HT1080 (cell line): ENCODE measurements at places on chromosomes 16 and 17. TPM values are rescaled to one million over a fixed set of nuclear protein-coding genes. Genes with fewer than 3 reads are reported as not detected.

DNA sequence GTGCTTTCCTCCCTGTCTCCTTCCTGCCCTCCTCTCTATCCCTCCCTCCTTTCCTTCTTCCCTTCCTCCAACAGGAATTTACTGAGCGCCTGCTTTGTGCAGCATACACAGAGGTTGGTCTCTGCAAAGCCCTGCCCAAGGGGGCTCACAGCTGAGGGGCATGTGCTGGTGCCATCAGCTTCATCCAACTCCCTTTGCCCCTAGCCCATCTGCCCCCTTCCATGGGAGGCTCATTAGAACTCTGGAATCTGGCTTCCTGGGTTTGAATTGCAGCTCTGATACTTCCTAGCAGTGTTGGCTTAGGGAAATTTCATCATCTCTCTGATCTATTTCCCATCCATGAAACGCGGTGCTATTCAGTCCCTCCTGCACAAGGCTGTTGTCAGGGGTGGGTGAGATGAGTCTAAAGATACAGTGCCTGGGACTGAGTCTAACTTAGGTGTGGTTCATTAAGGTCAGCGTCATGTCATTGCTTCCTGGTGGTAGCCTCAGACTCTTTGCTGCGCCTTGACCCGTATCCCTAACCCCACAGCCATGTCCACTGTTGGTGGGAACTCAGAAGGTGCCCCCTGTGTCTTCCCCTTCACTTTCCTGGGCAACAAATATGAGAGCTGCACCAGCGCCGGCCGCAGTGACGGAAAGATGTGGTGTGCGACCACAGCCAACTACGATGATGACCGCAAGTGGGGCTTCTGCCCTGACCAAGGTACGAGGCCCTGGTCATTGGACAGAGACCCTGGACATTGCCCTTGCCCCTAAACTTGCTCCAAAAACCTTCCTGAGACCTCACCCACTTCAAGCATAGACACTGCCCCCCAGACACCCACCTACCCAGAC is 10.3 kb downstream of the MMP2 start:
- DNase-seq: no peak

DNA sequence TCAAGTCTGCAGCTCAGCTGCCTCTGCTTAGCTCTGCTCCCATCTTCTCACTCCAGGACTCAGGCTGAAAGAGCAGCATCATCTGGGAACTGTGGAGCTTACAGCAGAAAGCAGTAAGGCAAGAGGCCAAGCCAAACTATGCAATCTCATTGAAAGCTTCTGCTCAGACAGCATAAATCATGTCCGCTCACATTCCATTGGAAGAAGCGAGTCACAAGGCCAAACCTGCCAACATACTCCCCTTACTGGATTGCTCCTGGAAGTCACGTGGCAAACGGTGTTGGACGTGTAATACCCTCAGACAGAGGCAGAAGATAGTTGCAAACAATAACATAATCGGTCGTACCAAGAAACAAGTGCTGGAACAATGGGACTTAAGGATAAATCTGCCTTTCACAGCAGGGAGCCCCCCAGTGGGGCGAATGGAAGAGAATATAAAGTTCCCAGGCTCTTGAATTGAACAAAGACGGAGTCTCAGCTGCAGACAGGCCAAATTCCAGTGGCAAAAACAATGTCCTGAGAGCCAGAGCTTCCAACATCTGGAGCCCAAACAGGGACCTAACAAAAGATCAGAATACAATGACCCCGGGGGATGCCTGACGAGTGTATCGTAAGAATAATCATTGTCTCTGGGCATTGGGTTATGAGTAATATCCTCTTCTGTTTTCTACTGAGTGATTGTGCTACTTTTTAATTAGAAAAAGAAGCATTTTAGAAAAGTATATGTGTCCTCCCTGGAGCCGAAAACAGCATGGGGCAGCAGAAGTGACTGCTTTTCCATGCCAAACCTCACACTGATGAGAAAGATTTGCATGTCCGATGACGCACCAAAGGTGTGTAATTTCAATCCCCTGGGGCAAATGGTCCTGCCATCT is 68.4 kb downstream of the CMC2 start:
- DNase-seq: peak; percentile 78

DNA sequence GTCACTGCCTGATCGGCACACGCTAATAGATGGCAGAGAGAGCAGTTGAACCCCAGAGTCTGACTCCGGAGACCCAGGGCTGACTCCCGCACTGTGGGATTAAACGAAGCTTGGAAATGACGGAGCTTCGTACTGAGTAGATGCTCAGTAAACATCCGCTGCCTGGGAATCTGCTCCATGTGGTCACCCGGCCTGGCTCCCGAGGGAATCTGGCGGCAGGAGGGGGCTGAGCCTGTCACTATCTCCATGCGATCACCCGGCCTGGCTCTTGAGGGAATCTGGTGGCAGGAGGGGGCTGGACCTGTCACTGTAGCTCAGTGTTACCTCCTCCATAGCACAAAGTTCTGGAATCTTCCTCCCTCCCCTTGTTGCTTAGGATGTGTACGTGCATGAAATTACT is 139.7 kb upstream of the CIBAR2 start:
- no peak for DNase-seq

GRCh38 chr16:10921536-10922327 is 20.5 kb downstream of the DEXI start:
- no peak for DNase-seq

- no peak for DNase-seq
Observed at GRCh38 chr16:79365702-79366101, 234.8 kb downstream of the MAF start.

CORO1A gene
- total RNA-seq: 7.1 and 9.1 TPM in 2 replicates

CES5A gene
- total RNA-seq: not detected in 2 replicates

ARHGAP27 gene
- 10.2 and 11.4 TPM in 2 replicates for total RNA-seq

OR1A1 gene
- not detected in 2 replicates for total RNA-seq
